ENCODE measurements at places on chromosomes 2 and 18.

GRCh38 chr2:68776124-68776523 lies 41.5 kb downstream of the ARHGAP25 start:
- no peak for DNase-seq

DNA sequence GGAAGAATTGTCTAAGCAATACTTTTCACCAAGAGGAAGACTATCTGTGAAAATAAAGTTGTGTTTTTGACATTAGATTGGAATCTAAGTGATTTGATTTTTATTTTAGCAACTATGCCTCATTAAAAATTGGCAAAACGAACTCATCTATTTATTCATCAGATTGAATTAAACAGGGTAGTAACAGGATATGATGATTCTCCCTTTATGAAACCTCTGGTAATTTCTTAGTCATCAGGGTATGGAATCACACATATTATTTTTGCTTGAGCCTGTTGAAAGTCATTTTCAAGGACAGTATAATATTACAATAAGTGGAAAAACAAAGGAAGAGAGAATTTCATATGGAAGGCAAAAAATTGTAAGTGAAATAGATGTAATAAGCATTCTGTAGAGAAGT lies 22.0 kb downstream of the ZNF804A start:
- DNase-seq = no peak

DNA sequence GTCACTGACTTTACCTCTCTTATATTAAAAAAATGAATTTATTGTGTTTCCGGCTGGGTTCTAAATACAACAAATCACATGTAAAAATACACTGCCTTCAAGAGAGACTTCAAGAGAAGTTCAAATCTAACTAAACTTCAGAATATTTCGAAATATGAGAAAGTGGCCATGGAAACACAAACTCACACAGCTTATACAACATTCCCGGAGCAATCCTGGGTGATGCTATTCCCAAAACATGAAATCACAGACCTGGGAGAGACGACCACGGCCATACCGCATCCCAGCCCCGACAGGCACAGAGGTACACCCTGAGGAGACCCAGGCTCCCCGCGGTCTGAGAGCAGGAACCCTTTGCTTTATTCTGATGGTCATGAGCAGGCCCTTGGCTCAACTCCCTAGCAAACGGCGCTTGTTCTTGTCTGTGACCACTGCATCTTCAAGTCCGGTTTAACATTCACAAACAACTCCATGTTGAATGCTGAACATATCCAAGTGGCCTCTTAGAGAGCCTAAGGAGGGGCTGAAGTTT lies 185.4 kb upstream of the REV1 start:
- no peak for DNase-seq

GRCh38 chr2:235935773-235936172 lies 232.4 kb downstream of the GBX2 start:
- no peak for DNase-seq

DNA sequence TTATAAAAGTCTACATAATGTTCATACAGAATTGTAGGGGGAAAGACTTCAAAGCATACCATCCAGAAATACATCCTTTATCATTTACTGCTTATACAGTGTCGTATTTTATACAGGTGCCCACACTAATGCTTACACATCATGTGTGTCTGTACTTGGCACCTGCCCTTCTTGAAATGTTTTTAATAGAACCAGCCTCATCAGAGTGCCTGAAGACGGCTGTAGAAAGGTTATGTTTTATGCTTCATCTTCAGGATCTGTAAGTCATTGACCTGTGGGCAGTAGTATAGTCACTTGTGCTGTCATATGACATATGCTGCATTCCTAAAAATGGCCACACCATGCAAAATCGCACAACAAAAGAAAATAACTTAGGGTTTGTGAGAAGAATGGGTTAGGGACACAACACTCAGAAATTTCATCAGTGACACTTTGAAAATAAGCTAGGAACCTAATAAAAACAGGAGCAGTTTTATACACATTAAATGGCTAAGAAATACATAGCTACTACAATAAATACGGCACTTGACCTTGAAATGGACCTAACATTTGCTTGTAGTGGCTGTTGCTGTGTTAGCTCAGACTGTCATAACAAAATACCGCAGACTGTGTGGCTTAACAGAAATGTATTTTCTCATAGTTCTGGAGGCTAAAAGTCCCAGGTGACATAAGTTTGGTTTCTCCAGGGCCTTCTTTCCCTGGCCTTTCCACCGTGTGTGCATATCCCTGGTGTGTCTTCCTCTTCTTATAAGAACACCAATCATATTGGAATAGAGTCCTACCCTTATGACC lies 112.6 kb downstream of the CERS6 start:
- DNase-seq = no peak

DNA sequence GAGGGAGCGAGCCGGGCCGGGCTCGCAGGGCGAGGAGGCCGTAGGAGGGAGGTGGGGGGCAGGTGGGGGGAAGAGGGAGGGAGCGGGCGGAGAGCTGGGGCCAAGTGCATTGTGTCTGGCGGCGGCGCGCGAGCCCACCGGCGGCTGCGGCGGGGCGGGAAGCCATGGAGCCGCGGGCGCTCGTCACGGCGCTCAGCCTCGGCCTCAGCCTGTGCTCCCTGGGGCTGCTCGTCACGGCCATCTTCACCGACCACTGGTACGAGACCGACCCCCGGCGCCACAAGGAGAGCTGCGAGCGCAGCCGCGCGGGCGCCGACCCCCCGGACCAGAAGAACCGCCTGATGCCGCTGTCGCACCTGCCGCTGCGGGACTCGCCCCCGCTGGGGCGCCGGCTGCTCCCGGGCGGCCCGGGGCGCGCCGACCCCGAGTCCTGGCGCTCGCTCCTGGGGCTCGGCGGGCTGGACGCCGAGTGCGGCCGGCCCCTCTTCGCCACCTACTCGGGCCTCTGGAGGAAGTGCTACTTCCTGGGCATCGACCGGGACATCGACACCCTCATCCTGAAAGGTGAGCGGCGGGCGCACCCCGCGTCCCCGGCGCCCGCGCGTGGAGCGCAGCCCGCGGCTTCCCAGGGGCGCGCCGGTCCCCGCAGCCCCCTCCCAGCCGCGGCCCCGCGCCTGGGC lies at the start of gene TMEM178A:
Gene TMEM178A, plus strand, starts transcription at position 107 of the 680 bp plus-strand sequence. Its CDS starts 58 bp downstream, at position 165.
- no peak for DNase-seq

- DNase-seq = no peak
Observed at GRCh38 chr2:60383401-60384143, 169.9 kb downstream of the BCL11A start.

- no peak for DNase-seq
Observed at GRCh38 chr18:2961821-2962220, 51.1 kb downstream of the LPIN2 start.

DNA sequence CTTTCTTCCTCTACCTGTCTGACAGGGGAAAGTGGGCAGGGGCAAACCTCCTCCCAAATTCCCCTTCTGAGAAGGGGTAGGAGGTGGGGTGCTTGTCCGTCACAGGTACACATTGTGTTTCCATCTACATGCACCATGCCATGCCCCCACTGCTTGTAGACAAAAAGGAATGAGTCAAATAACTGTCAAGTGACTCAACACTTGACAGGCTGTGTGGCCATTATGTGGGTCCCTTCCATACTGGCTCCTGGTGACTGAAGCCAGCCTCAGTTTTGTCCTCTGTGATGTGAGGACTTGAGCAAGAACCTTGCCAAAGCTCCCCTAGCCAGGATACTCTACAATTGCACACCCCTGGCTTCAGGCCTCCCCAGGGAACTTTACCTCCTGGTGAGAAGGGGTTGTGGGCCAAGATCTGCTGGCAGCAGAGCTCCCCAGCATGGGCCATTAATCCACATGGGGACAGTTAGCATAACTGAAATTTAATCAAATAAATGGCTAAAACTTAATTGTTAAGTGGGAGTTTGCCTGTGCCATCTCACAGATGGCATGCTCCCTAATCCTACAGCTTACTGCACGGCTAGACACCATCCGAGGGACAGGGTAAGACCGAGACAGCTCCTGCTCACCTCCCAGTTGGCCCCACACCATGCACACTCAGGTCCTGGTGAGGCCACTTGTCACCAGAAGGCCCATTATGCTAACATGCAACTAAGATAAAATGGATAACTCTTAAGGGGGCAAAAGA lies 140.2 kb downstream of the BCL11A start:
- no peak for DNase-seq

DNA sequence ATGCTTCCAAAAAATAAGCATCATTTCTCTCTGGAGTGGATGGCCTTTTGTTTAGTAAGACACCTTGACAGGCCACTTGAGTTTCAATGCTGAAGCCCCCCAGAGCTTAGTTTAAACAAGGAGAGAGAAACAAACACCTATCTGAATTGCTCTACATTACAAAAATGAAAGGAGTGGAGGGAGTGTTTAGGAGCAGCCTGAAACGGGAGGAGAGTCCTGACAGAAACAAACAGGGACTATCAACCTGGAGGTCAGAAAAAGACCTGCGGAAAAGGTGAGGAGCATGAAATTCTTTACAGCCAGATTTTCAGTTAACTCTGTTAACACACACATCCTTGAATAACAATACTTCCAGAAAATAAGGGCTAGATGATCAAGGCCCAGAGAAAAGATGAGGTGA lies 126.2 kb downstream of the NR4A2 start:
- no peak for DNase-seq

- DNase-seq = no peak
Observed at GRCh38 chr2:136221026-136221425, 103.1 kb upstream of the CXCR4 start.

DNA sequence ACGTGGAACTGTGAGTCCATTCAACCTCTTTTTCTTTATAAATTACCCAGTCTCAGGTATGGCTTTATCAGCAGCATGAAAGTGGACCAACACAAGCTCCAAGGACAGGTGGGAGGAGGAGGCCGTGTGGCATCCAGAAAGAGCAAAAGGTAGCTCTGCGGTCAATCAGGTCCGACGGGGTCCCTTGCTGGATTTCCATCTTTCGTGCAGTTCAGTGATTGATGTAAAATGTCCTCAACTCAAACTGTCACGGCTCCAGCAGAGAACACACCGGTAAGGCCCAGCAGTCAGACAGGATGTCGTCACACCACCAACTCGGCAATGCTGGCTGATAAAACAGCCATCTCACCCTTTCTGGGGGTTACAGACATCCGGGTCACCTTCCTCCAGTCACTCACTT lies 123.3 kb downstream of the PXDN start:
- DNase-seq = no peak

GRCh38 chr2:210873631-210874030 lies 317.2 kb downstream of the CPS1 start:
- DNase-seq = no peak

DNA sequence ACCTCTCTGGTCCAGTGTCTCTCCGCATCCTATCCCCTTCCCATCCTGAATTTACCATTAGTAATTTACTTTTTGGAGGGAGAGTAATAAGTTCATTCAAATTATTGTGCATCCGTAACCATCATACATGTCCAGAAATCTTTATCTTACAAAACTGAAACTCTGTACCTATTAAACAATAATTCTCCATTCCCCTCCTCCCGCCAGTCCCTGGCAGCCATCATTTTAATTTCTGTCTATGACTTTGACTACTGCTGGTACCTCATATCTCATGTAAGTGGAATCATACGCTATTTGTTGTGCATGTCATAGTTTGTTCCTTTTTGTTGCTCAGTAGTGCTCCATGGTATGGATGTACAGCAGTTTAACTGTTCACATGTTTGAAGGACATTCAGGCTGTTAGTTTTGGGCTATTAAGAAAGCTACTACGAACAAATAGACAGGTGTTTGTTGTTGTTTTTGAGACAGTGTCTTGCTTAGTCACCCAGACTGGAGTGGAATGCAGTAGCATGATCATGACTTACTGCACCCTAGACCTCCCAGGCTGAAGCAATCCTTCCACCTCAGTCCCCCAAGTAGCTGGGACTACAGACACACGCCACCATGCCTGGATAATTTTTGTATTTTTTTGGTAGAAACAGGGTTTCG lies 2.0 kb downstream of the LIMS1 start:
- DNase-seq = no peak

DNA sequence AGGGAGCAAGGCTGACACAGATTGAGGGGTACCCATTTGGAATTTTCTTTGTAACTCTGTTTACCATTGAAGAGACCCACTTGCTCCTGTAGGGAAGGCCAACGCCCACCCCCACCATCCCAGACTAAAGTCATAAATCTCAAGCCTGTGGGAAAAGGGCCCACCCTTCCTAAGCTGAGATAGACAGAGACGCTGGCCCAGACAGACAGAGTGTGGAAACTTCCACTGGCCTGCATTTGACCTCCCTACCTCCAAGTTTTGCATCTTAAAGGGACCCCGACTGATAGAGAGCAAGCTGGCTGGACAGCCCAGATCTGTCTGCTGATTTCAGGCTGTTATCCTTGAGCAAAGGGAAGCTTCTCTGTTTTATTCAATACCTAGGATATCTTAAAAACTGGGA lies 48.2 kb upstream of the SLC14A2 start:
- DNase-seq = no peak

DNA sequence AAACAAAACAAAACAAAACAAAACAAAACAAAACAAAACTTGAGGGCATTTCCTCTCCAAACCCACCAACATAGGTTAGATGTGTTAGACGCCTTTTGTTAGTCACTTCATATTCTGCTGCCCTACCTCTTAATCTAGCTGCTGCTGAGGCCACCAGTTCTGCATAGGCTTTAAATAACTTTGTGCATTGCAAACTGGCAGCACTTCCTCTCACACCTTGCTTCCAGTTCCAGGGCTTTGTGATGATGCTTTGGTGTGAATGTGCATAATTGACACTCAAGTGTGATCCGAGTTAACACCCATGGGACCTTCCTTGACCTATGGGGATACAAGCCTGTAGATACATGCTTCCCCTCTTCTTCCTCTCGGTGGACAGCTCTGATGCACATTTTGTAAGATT lies 2.3 kb upstream of the SERPINB11 start:
- no peak for DNase-seq

DNA sequence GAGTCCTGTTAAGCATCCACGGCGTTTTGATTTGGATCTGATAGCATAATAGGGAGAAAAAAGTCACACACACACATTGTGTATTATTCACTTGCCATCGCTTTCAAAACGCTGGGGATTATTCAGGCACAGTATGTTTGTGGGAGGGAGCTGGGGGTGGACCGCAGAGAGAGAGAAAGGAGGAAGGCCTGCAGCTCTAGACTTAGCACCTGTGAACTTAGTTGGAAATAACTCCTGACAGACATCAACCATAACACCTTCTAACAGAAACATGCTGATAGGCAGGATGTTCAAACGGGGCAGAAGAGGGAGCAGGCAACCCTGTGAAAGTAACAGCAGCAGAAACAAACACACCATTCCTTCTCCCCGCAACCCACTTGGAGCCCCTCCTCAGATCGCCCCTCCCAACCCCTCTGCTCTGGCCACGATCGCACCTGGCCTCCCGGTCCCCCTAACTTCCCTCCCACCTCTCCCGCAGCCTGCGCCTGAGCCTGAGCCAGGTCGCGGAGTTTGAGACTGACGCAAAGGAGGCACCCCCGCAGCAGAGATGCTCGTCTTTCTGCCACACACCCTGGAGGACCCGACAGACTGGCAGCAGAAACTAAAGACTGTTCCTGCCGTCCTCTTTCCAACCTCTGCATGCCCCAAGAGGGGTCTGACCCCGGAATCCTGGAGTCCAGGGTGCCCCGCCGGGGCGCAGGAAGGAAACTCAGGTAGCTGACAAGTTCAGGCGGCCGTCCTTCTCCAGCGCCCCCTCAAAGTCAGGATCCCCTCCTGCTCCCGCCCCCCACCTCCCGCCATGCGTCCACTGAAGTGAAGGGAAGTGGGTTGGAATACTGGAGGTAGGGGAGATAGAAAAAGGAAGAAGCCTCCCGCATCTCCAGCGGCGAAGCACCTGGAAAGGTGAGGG lies 738 bp downstream of the CHST9 start:
- DNase-seq = no peak

- DNase-seq = no peak
Observed at GRCh38 chr2:161424891-161425727, 9.0 kb downstream of the TBR1 start.

GRCh38 chr2:8575834-8576423 lies 105.9 kb upstream of the ID2 start:
- DNase-seq = no peak

- DNase-seq = no peak
Observed at GRCh38 chr2:145503511-145503910, 983.6 kb upstream of the ZEB2 start.
